ENCODE measurements at places on chromosomes 2 and 18. TPM values are rescaled to one million over a fixed set of nuclear protein-coding genes. Genes with fewer than 3 reads are reported as not detected.

TMEM131 gene
- 58.1 TPM for polyA plus RNA-seq

PROC gene
- 3.6 TPM for polyA plus RNA-seq

RASGRP3 gene
- polyA plus RNA-seq = 19.6 TPM

GNLY gene
- polyA plus RNA-seq = 0.27 TPM

REG3A gene
- not detected for polyA plus RNA-seq

GRCh38 chr18:13653746-13654433 is 72.5 kb downstream of the FAM210A start:
- no peak for DNase-seq

GRCh38 chr2:214130114-214130513 is 280.7 kb upstream of the VWC2L start:
- DNase-seq = peak; percentile 11

GRCh38 chr18:7557973-7558372 is 9.1 kb upstream of the PTPRM start:
- no peak for DNase-seq

GRCh38 chr18:69226971-69227370 is 173.7 kb upstream of the DOK6 start:
- DNase-seq = no peak

DNA sequence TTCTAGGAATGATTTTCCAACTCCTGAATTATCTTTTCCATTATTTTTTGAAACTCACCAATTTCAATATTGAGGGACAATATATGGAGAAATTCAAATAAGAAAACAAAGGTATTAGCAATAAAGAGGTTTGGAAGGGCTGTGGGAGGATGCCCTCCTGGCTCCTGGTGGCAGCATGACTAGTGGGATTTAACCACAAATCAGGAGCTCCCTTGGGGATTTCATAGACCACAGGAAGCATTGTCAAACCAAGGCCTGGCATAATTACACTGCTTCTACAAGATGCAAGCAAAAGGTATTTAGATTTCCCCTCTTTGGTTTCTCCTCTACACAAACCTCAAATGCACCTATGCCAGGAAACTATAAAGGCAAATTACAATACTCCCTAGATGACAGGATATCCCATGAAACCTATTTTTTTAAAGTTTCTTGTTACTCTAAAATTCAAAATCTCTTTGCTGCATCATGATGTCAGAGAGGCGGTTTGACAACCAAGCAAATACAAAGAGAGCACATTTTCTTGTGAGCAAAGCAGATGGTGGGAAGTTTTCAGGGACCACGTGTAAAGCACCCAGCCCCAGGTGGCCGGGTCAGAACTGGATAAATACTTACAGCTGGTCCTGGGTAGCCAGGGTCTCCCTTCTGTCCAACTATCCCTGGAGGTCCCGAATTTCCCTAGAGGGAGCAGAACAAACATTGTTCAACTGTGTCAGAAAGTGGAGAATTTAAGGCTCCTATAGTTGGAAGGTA is 67.9 kb downstream of the COL6A3 start:
- no peak for DNase-seq

GRCh38 chr2:211045025-211045424 is 488.6 kb downstream of the CPS1 start:
- DNase-seq = no peak

DNA sequence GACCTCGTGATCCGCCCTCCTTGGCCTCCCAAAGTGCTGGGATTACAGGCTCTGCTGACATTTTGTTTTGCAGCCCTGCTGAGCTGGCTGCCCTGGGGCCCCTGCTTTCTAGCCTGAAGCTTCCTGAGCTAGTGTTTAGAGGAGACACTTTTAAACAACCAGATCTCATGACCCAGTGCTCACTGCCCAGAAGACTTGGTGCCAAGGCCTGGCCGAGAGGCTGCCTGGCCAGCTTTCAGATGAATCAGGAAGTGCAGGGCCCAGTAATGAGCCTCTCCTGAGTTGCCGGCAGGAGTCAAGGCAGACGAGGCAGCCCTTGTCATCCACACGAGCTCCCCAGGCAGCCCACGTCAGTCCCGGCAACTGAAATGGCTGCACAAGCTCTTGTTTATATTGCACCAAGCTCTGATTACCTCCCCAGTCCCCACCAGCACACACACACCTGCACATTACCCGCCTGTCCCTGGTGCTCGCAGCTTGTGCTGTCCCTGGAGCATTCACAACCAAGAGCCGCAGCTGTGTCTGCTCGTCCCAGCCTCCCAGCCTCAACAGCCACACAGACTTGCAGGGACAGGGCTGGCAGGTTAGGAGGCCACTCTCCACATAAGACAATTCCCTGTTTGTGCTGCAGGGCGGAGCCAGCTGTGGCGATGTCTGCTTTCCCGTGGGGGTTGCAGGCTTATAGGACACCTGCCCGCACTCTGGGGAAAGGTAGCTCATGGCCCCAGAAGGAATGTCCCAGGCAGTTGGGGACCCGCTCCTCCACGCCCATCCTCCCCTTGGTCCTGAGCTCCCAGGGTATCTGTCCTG is 331.2 kb upstream of the MYT1L start:
- no peak for DNase-seq

- DNase-seq = no peak
Observed at GRCh38 chr2:59662127-59662861, 891.2 kb downstream of the BCL11A start.

DNA sequence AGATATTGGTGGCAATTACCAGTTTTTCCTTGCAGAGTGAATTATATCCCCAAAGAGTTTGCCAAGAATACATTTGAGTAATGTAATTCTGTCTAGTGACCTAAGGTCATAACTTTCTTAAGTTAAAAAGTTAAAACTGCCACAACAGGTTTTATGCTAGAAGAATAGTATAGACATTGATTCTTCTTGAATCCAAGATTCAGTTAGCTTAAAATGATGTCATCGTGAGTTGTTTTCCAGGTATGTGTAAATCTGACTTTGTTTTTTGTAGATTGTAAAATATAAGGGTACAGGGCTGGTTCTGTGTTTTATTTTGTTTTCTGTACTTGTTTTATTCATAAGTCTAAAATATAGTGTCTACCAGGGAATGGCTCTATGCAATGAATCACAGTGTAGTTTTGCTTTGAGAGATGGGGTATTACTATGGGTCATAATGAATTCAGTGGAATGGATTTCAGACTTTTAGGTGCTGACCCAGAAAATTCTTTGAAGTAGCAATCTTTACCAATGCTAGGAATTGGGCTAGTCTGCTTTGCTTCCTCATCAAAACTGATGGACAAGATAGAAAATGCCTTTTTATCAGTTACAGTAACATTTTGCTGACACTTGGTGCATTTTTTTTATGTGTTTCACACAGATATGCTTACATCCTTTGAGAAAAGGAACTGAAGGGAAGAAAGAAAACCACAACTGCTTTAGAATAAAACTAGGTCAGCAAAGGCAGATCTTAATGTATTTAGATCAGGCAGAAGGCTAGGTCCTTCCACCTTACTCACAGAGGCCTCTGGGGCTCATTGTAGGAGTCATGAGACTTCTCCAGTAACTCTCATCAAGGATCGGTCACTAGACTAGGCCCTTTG is 20.8 kb upstream of the MGAT5 start:
- DNase-seq = no peak

DNA sequence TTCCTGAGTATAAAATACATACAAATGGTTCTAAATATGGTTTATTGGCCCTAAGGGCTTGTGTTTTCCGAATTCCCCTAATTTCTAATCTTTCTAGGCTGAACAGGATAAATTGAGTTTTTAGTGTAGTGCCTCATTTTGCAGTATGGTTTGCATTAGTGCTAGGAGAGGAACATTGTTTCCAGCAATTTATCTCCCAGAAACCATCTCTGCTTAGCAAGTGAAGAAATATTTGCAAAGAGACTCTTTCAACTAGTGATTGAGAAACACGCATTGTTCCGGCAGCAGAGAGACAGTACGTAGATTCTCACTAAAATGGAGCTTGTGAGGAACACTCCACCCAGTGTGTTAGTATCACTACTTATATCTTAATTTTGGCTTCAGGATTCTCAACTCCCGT is 177.8 kb upstream of the EPAS1 start:
- no peak for DNase-seq

GRCh38 chr2:8103085-8103708 is 578.7 kb upstream of the ID2 start:
- no peak for DNase-seq

DNA sequence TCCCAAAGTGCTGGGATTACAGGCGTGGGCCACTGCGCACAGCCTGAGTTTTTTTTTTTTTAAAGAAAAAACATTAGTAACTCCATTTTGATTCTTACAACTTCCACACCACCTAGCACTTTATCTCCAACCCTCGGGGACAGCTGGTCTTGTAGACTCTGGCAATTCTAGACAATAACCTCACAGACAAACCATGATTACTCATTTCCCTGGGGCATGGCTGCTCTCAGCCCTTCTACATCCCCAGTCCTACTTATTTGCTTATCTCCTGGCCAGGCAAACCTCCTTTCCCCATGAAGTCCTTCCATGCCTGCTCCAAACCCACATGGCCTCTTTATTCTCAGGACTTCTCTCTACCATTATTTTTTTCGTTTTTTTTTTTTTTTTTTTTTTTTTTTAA is 91.1 kb downstream of the ACTR3 start:
- no peak for DNase-seq

DNA sequence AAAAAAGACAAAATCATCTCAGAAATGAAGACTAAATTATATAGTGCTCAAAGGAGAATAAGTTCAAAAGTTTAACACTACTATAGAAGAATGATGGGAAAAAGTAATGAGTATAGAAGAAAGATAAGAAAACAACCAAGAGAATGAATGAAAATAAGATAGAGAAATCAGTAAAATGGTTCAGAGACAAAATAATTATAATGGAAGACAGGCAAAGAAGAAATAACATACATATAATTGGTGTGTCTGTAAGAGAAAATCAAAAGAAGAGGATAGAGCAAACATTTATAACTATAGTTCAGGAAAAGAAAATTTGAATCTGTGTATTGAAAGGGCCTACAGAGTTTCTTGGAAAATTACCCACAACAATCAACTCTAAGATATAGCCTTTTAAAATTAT is 43.5 kb downstream of the DNAH6 start:
- DNase-seq = no peak

DNA sequence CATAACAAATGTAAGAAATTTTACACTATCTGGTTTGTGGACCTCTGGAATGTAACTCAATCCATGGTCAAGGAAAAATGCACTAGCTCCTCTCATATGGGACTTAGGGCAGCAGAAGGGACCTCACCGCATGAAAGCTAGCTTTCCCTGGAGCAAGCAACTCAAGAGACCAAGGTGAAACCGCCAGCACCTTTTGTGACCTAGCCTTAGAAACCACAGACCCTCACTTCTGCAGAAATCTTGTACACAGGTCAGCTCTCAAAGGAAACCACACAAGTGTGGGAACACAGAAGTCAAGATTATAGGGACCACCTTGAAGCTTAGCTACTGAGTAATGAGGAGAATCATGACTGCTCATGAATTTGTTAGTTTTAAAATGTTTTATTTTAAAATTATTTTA is 222.5 kb downstream of the DLGAP1 start:
- no peak for DNase-seq

DNA sequence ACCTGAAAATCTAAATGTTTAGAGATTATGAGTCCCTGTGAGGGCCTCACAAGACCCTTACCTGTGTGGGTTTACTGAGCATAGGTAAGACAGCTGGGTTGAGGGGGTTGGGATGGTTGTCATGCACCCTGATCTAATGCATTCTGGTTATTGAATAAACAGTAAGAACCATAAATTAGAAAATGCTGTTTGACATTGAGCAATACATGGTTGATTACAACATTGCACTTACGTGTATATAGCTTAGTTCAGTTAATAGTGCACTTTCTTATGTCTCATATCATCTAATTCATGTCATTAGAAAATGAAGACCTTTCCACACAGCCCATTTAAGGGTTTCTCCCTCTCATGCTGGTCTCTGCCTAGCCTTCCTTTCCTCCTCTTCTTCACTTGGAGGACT is 253.5 kb upstream of the ATP5MC3 start:
- no peak for DNase-seq

- DNase-seq = no peak
Observed at GRCh38 chr2:218383892-218384519, 1.9 kb downstream of the SLC11A1 start.

All from left kidney (tissue), 8 donors.